ENCODE measurements at places on chromosomes 6 and 20.

DNA sequence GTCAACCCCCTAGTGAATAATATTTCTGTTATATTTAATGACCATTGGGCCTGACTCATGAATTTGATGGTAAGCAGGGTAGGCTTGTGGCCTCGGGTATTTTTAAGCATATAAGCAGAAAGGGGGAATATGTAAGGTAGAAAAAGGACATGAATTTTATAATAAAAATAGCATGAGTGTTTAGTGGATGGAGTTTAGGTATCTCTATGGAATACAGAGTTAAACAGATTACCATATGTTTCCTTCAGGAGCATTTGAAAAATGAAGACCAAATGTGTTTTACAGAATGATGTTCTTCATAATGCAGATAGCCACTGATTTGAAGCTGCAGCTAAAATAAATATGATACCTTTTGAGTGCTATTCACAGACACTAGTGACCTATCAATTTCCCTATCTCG is 191.7 kb upstream of the TSHZ2 start:
- no peak for DNase-seq
- no peak overlapping the region for H3K27ac ChIP-seq
- no peak overlapping the region for H3K4me3 ChIP-seq
- no peaks in the 10 kb centered on the region for H3K27me3 ChIP-seq

GRCh38 chr6:26452631-26453235 is 5.0 kb upstream of the BTN2A1 start:
- no peak for DNase-seq
- H3K36me3 ChIP-seq, result peaks cover 3% of the 10 kb centered on the region
- H3K27ac ChIP-seq, result no peak overlapping the region
- H3K4me3 ChIP-seq, result no peak overlapping the region
- no peaks in the 10 kb centered on the region for H3K27me3 ChIP-seq

- H3K27me3 ChIP-seq, result no peaks in the 10 kb centered on the region
- H3K27ac ChIP-seq, result no peak overlapping the region
- no peak overlapping the region for H3K4me3 ChIP-seq
- no peaks in the 10 kb centered on the region for H3K4me1 ChIP-seq
- DNase-seq, result no peak
- H3K36me3 ChIP-seq, result no peaks in the 10 kb centered on the region
These were observed 103.8 kb upstream of the FLRT3 start for GRCh38 chr20:14441201-14441600.

- no peak overlapping the region for H3K4me3 ChIP-seq
- no peaks in the 10 kb centered on the region for H3K36me3 ChIP-seq
- H3K4me1 ChIP-seq, result no peaks in the 10 kb centered on the region
- no peaks in the 10 kb centered on the region for H3K27me3 ChIP-seq
- no peak overlapping the region for H3K27ac ChIP-seq
These were observed 92.8 kb downstream of the CLIC5 start for GRCh38 chr6:45922728-45923351.

DNA sequence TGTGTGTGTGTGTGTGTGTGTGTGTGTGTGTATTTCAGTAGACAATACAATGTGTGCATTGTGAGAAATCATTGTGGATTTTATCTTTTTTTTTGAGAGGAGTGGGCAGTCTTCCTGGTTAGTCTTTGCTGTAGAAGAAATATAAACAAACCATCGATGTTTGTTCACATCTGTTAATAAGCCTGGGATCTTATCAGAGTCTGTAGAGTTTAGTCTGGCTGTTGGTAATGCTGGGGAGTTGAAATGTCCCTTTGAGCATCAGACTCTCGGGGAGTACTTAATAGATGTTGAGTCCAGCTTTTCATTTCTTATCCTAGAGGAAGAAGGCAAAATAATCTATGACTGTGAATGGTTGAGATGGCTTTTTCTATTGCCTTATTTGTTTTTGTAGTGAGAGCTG is 96.6 kb upstream of the SUPT3H start:
- peaks cover 3% of the 10 kb centered on the region for H3K4me1 ChIP-seq
- H3K4me3 ChIP-seq, result no peak overlapping the region
- DNase-seq, result no peak
- no peak overlapping the region for H3K27ac ChIP-seq

DNA sequence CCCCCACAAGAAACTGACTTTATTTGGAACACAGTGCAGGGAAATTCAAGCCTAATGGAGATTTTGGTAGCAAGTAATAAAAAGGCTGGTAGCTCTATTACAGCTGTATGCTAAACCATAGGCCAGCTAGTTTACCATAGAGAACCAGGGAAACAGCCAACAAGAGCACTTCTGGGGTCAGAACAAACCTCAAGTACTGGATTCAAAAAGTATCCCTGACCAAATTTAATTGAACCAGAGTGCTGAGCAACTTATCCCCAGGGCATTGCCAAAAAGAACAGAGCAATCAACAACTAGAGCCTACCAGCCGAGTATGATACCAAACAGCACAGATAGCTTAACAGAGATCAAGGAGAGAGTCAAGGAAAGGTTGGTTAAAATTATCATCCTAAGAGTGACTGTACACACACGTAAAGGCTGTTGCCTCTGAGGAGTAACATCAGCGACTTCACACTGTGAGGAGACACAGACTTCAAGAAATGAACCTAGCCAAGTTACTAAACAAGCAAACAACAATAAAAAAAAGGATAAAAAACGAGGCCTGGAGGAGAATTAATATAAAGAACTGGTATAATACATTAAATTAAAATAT is 11.5 kb upstream of the ASF1A start:
- H3K36me3 ChIP-seq, result no peaks in the 10 kb centered on the region
- H3K27ac ChIP-seq, result no peak overlapping the region
- H3K27me3 ChIP-seq, result no peaks in the 10 kb centered on the region

DNA sequence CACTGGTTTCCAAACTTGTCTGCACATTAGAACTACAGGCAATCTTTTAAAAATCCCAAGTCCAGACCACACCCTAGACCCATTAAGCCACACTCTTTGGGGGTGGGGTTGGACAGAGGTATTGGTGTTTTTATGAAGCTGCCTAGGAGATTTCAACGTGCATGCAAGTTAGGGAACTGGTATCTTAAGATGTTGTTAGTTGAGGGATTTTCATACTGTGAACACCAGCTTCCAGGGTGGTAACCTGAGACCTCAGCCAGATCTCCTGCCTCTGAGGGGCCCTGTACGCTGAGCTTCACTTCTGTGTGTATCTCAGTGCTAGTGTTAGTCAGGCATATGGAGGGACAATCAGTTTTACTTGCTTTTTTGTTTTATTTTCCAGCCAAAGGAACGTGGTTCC is 138.0 kb downstream of the UTRN start:
- H3K27me3 ChIP-seq, result no peaks in the 10 kb centered on the region
- H3K27ac ChIP-seq, result no peak overlapping the region
- H3K36me3 ChIP-seq, result peaks cover 14% of the 10 kb centered on the region
- no peak for DNase-seq
- H3K4me3 ChIP-seq, result no peak overlapping the region
- H3K4me1 ChIP-seq, result no peaks in the 10 kb centered on the region

DNA sequence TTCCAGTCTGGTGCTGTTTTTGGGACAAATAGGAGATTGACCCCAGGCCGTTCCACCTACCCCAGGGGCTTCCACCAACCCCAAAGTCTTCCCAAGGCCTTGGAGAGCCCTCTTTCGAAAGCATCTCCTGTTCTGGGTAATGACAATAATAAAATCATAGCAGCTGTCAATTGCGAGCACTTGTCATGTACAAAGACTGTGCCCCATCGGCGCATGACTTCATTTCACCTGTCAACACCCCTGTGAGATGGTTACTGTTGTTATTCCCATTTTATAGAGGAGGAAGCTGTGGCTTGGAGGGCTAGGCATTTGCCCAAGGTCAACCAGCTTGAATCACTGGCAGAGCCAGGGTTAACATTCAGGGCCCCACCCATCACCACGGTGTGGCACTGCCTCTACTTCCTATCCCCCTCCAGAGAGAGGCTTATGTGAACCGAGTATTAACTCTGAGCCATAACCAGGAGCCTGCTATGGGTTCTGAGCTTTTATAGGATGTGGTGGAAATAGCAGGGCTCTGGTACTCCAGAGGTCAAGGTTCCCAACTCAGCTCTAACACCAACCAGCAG is 51.2 kb downstream of the HNF4A start:
- no peak overlapping the region for H3K27ac ChIP-seq
- no peak for DNase-seq
- no peaks in the 10 kb centered on the region for H3K4me1 ChIP-seq
- no peaks in the 10 kb centered on the region for H3K36me3 ChIP-seq
- H3K4me3 ChIP-seq, result no peak overlapping the region

DNA sequence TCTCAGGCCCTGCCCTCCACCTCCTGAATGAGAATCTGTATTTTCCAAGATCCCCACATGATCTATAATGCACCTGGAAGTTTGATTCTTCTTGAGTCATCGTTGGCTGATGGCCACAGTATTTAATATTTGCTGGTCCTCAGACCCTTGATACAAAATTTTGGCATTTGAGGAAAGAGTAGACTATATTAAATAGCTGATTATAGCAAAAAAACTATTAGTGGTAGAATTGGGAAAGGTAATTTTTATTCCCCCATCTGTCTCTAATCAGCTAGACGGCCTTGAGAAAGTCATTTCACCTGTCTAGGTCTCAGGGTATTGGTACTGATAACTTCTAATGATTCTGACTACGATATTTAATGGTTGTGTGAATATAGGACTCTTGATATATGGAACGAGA is 176.8 kb downstream of the BMP2 start:
- no peaks in the 10 kb centered on the region for H3K27me3 ChIP-seq
- no peaks in the 10 kb centered on the region for H3K4me1 ChIP-seq
- H3K36me3 ChIP-seq, result no peaks in the 10 kb centered on the region
- no peak for DNase-seq
- no peak overlapping the region for H3K4me3 ChIP-seq
- H3K27ac ChIP-seq, result no peak overlapping the region

GRCh38 chr6:35687658-35688604 is 784 bp downstream of the FKBP5 start:
- peak overlapping the region; percentile 99 for H3K27ac ChIP-seq
- H3K27me3 ChIP-seq, result no peaks in the 10 kb centered on the region
- peak overlapping the region; percentile 90 for H3K4me3 ChIP-seq
- peaks cover 16% of the 10 kb centered on the region for H3K36me3 ChIP-seq
- H3K4me1 ChIP-seq, result peaks cover 7% of the 10 kb centered on the region
- DNase-seq, result no peak

GRCh38 chr6:156948807-156949206 is 171.6 kb downstream of the ARID1B start:
- H3K36me3 ChIP-seq, result no peaks in the 10 kb centered on the region
- DNase-seq, result no peak
- H3K27ac ChIP-seq, result no peak overlapping the region
- peaks cover 14% of the 10 kb centered on the region for H3K4me1 ChIP-seq
- H3K4me3 ChIP-seq, result no peak overlapping the region
- H3K27me3 ChIP-seq, result no peaks in the 10 kb centered on the region

DNA sequence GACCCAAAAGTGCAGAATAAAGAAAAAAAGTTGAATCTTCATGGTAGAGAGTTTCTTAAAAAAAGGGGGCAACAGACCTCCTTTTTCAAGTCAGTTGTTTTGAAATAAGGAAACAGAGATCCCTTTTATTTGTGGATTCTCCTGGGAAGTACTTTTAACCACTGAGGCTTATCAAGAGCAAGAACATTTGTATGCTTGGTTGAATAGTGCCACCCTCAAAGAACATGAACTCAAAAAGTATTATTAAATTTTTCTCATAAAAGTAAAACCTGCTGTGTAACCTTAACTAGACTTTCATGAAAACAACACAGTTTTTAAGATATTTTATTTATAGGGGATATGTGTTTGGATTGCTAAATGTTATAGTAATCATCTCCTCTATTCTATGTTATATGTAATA is at the start of gene DEFB110:
Gene DEFB110, minus strand, starts transcription at position 101 of the 400 bp plus-strand sequence. Its CDS starts 59 bp downstream, at position 42.
- no peaks in the 10 kb centered on the region for H3K27me3 ChIP-seq
- H3K27ac ChIP-seq, result no peak within 1 kb of the TSS
- H3K4me1 ChIP-seq, result no peaks in the 10 kb centered on the region
- no peak within 1 kb of the TSS for H3K4me3 ChIP-seq

DNA sequence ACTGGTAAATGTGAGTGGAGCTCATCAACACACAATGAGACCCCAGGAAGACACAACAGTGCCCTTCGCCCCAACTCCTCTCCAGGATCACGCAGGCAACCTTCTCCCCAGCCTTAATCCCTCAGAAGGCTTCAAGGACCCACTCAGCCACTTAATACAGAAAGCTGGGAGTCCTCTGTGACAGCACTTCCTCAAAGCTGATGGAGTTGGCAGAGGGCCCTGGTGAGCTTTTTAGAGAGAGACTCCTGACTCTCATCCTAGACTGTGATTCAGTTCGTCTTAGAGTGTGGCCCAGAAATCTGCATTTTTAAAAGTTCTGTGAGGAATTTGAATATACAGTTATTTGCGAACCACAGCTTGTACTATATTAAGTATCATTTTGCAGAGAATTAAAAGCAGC is 187.7 kb downstream of the UST start:
- no peaks in the 10 kb centered on the region for H3K36me3 ChIP-seq
- H3K27me3 ChIP-seq, result no peaks in the 10 kb centered on the region
- no peak overlapping the region for H3K27ac ChIP-seq
- H3K4me3 ChIP-seq, result no peak overlapping the region
- no peaks in the 10 kb centered on the region for H3K4me1 ChIP-seq

DNA sequence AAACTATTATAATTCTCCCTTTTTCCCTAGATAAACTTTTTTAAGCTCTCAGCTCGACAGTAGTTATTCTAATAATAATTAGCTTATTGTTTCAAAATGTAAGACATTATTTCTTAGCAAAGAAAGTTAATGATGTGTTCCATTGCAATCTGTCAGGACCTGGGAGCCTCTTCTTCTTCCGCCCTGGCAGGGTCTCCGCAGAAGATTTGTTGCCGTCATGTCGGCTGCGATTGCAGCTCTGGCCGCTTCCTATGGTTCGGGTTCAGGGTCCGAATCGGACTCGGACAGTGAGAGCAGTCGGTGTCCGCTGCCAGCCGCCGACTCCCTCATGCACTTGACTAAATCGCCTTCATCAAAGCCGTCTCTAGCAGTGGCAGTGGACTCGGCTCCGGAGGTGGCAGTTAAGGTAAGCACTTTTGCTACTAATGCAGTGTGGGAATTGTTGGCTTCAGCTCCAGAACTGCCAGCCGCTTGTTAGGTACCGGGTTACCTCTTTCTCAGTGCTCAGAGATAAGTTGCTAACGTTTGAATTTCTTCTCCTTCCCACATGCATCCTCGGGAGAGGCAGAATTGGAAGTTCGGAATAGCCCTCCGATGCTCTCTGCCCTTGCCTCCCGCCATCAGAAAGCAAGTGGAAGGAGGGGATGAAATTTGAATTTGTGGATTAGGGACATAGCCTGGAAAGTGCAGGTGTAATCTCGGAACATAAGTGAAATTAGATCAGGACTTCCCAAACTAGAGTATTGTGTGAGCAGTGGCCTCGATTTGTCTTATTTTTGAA is at the start of gene CDC40:
Gene CDC40, plus strand, starts transcription at position 200 of the 781 bp plus-strand sequence. Its CDS starts 18 bp downstream, at position 218.
- H3K4me1 ChIP-seq, result peaks cover 16% of the 10 kb centered on the region
- H3K27ac ChIP-seq, result peak within 1 kb of the TSS; percentile 83
- no peak for DNase-seq
- no peaks in the 10 kb centered on the region for H3K36me3 ChIP-seq
- H3K4me3 ChIP-seq, result peak within 1 kb of the TSS; percentile 90

- no peaks in the 10 kb centered on the region for H3K27me3 ChIP-seq
- DNase-seq, result no peak
- peaks cover 8% of the 10 kb centered on the region for H3K4me1 ChIP-seq
- no peak overlapping the region for H3K4me3 ChIP-seq
These were observed 44.3 kb upstream of the MYL9 start for GRCh38 chr20:36496707-36497669.

All from thymus (tissue), 14 donors.